ENCODE measurements at places on chromosomes 7 and 10. TPM values are rescaled to one million over a fixed set of nuclear protein-coding genes. Genes with fewer than 3 reads are reported as not detected.
A peak's percentile ranks its signal among the peaks of the same experiment; 100 is the strongest.

The SPDYE11 gene
- total RNA-seq: not detected

DNA sequence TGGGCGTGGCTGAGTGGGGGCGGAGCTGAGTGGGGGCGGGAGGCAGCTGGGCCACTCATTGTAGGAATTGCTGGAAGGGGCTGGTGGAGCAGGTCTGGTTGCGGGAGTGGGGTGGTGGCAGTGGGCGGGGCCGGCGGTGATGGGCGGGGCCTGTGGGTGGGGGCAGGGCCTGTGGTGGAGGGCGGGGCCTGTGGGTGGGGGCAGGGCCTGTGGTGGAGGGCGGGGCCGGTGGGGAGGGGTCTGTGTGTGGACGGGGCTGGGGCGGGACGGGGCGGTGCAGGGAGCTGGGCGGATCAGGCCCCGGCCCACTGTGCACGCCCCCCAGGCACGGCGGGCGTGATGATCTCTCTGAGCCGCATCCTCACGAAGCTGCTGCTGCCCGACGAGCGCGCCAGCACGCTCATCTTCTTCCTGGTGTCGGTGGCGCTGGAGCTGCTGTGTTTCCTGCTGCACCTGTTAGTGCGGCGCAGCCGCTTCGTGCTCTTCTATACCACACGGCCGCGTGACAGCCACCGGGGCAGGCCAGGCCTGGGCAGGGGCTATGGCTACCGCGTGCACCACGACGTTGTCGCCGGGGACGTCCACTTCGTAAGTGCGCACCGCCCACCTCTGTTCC is 14.0 kb downstream of the SLC29A4 start:
- H3K4me3 ChIP-seq: peak overlapping the region; percentile 78
- H3K27me3 ChIP-seq: peaks cover 21% of the 10 kb centered on the region
- peaks cover 13% of the 10 kb centered on the region for H3K4me1 ChIP-seq
- peak overlapping the region; percentile 34 for H3K27ac ChIP-seq
- no peaks in the 10 kb centered on the region for H3K36me3 ChIP-seq
- DNase-seq: peak; percentile 61

- no peaks in the 10 kb centered on the region for H3K4me1 ChIP-seq
- no peak for DNase-seq
- no peak overlapping the region for H3K27ac ChIP-seq
These were observed 808.7 kb downstream of the XPNPEP1 start for GRCh38 chr10:109114579-109114978.

- H3K4me3 ChIP-seq: no peak overlapping the region
- DNase-seq: no peak
- no peaks in the 10 kb centered on the region for H3K36me3 ChIP-seq
- H3K4me1 ChIP-seq: no peaks in the 10 kb centered on the region
- H3K27me3 ChIP-seq: peaks cover 2% of the 10 kb centered on the region
These were observed 57.4 kb downstream of the PARP12 start for GRCh38 chr7:140005341-140005740.
